ENCODE measurements at places on chromosomes 1 and 21.

- no peak for DNase-seq
Observed at GRCh38 chr1:2956576-2956975, 64.7 kb upstream of the ACTRT2 start.

GRCh38 chr1:98289311-98289710 lies 368.5 kb upstream of the DPYD start:
- DNase-seq: no peak

- DNase-seq: no peak
Observed at GRCh38 chr1:244211559-244211944, 160.5 kb downstream of the ZBTB18 start.

DNA sequence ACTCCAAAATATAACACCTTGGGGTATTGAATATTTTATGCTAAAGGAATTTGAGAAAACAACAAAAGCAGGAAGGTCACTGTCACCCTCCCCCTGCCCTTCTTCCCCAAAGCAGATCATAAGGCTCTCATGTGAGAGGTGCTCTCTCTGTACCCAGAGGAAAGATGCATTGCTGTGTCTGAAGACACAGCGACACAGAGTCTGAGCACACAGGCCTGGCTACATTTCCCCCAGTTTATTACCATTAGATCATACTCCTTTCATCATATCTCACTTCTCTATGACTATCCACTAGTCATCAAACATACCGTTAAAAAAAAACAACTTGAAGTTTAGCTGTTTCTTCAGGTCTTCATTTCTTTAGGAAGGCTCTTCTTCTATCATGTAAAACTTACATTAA lies 127.1 kb downstream of the PPIAL4G start:
- DNase-seq: no peak

- peak; percentile 45 for DNase-seq
Observed at GRCh38 chr1:204104331-204105130, 31.6 kb downstream of the SOX13 start.

- DNase-seq: no peak
Observed at GRCh38 chr1:210144736-210145135, 87.9 kb upstream of the SERTAD4 start.

DNA sequence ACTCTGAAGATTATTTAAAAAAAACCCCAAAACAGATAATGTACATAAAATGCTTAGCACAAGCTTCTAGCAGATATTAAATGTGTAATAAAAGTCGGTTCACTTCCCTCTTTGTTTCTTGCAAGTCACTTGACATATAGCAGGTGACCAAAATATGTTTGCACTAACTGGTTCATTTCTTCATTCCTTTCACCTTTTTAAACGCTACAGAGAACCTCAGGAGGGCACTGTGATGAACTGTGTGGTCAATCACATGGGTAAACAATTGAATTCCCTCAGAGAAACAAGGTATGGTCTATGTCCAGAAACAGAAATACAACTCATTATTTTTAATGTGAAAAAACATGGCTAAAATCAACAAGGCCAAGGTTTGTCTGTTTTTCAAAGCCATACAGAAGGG lies 51.3 kb upstream of the BCL10 start:
- DNase-seq: no peak

DNA sequence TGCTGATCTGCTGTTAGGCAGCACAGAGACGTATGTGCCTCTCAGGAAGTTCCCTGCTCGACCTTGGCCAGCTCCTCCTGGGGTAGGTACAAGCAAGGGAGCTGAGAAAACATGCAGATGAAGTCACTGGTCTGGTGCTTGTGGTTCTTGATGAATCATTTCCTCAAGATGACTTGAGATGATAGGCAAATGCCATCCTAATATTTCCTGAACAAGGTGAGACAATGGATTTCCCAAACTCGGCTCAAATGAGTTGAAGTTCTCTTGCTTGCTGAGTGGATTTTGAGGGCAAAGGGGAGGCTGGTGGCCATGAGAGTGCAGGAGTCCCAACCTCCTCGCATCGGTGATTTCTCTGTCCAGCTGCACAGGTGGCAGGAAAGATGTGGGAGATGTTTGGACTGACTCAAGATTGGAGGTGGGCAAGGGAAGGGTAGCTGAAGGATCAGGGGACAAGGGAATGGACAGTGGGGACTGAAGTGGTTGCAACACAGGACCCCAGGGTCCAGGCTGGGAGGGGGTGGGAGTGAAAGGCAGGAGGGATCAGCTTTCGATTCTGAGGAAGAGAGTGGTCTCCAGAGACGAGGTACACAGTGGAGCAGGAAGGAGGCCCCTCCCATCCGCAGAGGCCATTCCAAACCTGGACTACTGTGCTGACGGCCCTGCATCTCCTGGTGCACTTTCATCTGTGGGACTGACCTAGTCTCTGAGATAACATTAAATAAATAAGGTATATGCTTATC lies 63.9 kb downstream of the CAPN2 start:
- DNase-seq: peak; percentile 56

Data from CD4-positive, alpha-beta T cell treated with Interleukin-6 at 100 ng/mL for 8 hours (primary cell).